ENCODE measurements at places on chromosomes 6 and 20.

GRCh38 chr6:51929934-51930574, 157.4 kb downstream of the PKHD1 start:
- no peak for DNase-seq

DNA sequence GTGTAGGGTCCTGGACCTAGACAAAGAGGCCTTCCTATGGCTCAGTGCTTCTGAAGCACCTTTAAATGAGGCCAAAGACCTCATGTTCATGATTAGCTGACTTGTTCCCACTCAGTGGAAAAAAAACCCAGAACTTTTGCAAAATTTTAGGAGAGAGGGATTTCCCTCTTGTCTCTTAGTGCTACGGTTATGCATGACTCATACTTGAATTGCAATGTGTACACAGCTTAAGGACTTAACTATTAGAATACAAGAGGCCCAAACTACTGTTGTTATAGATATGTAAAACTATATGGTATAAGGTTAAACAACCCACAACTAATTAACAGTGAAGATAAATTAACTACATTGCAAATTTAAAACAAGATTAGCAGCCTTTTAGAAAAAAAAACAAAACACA, 32.3 kb upstream of the HLA-A start:
- no peak for DNase-seq

- no peak for DNase-seq
These were observed 239.4 kb downstream of the PTPRK start for GRCh38 chr6:128280960-128281359.

- DNase-seq = no peak
These were observed 59.2 kb upstream of the ADGRB3 start for GRCh38 chr6:68575765-68576439.

GRCh38 chr6:4157506-4157905, 22.1 kb upstream of the ECI2 start:
- DNase-seq = no peak

- no peak for DNase-seq
These were observed 179.6 kb upstream of the SPTLC3 start for GRCh38 chr20:12829170-12829569.

DNA sequence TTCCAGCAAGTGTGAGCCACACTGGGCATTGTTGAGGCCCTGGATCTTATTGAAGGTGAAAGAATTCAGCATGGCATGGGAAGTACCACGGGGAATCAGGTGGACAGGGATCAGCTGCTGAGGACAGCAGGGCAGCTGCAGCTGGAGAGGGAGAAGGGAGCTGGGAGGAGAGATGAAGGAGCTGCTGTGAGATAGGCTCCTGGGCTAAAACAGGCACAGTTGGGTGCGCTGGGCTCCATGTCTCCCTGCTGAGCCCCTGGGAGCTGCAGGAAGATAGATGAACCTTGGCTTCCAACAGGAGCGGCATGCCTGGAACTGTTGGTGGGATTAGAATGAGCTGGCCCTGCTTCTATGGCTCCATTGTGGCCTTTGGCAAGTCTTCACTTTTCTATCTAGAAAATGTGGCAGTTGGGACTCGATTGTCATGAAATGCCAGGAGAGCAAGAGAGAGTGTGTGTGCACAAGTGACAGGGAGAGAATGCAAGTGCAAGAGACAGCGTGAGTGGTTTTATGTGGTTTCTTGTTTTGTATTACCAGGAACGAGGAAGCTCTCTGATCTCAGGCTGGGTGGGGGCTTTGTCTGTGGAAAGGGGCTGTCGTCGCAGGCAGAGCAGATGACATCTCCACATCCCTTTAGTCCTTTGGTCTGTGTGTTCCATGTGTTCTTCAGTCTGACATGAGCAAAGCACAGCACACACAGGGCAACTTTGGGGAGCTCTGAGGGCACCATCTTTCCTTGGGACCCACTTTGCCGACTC, 20.4 kb downstream of the SNPH start:
- no peak for DNase-seq

- DNase-seq = no peak
These were observed 262.3 kb upstream of the PLN start for GRCh38 chr6:118285791-118286190.

DNA sequence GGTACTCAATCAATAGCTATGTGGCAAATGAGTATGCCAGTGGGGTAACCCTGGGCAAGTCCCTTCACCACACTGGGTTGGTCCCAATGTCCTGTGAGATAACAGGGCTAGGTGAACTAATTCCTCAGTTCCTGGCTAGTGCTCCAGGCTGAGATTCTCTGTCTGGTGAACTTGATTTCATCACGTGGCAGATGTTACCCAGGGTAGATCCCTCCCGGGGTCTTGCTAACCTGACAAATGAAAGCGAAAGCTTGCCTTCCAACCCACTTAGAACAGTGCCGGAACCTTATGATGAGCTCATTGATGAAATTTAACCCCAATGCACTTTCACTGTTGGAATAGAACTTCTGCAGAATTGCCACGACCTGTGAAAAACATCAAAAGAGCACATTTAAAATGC, 6.6 kb upstream of the ANKRD60 start:
- DNase-seq = no peak

GRCh38 chr6:160871320-160871719, 120.2 kb upstream of the MAP3K4 start:
- DNase-seq = no peak

DNA sequence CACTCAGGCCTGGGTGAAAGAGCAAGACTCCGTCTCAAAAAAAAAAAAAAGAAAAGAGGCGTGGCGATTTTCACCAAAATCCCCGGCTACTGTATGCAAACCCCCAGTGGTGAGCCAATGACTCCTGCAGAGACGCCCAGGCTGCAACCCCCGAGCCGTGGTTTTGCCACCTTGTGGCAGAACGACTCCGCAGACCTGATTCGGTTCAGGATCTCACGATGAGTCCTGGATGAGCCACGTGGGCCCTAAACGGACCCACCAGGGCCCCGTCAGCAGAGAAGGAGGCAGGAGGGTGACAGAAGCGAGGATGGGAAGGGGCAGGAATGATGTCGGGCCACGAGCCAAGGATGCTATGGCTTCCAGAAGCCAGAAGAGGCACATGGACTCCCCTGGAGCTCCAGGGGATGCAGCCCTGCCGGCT, 42.5 kb downstream of the SLC2A4RG start:
- DNase-seq = no peak

- no peak for DNase-seq
These were observed 9.8 kb upstream of the DEFB123 start for GRCh38 chr20:31430568-31431115.

GRCh38 chr20:8803065-8803464, 265.8 kb upstream of the PLCB4 start:
- no peak for DNase-seq

DNA sequence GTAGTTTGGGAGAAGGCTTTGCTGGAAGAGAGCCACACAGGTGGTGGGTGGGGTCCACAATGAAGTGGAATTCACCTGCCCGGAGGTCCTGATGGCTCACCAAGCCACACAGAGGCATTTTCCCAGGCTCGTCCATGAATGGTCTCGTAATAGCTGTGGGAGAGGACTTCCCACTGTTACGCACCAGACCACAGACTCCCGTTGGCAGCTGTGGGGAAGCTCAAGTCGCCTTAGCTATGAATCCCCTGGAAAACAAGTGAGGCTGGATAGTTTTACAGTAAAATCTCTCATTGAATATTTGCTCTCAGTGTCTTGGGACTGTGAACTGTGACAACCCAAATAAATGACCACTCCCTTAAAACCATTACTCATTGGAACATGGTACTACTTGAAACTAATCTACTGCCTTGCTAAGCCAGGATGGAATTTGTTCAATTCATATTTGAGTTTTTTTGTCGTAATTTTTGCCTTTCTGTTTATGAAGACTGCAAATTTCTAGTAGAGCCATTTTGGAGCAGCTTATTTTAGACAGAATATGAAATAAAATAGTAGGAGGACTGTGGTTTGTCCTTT, 79.4 kb downstream of the JAG1 start:
- no peak for DNase-seq
